ENCODE measurements at places on chromosomes 12 and 14. TPM values are rescaled to one million over a fixed set of nuclear protein-coding genes. Genes with fewer than 3 reads are reported as not detected.

Gene KRT85
- total RNA-seq = not detected

Gene P2RX2
- not detected for total RNA-seq

Gene HOXC11
- 4.6 TPM for total RNA-seq

GRCh38 chr12:96770219-96771102 is 136.6 kb upstream of the NEDD1 start:
- DNase-seq = no peak

GRCh38 chr12:124745891-124746570 is 117.6 kb downstream of the SCARB1 start:
- peak; percentile 93 for DNase-seq

DNA sequence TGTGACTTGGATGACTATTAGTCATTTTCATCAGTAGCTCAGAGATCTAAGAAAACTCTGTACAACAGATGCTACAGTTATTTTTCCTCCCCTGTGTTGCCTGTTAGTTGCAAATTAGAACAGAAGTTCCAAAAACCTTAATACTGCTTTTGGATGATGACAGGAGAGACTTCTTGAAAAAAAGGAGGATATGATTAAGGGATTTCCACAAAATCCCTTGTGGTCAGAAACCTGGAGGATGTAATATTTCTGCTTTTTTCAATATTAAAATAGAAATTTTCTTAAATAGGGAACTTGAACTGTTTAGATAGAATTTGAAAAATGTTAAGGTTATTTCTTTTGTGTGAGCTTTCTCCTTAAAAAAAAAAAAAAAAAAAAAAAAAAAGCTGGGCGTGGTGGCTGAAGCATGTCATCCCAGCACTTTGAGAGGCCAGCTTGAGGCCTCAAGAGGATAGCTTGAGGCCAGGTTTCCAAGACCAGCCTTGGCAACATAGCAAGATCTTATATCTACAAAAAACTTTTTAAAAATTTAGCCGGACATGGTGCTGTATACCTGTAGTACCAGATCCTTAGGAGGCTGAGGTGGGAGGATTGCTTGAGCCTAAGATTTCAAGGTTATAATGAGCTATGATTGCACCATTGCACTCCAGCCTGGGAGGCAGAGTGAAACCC is 14.1 kb downstream of the CMAS start:
- DNase-seq = no peak

- DNase-seq = no peak
Observed at GRCh38 chr12:108341356-108341755, 2.2 kb upstream of the CMKLR1 start.
